ENCODE measurements at places on chromosomes 1 and 21.

DNA sequence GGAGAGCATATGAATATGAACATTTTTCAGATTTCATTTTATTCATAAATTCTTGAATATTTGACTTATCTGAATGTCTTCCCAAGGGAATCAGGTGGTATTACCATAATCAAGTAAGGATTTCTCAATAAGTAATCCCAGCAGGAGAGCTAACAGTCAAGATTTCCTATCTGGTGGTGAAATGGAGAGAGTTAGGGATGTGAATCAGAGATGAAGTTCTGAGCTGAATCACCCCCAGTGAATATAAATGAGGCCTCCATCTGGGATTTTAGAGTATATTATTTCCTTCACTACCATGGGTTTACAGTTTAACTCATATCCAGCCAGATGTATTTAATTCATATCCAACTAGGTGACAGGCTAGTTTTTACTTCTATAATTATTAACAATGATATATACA is 61.5 kb upstream of the RGS2 start:
- DNase-seq: peak; percentile 75

DNA sequence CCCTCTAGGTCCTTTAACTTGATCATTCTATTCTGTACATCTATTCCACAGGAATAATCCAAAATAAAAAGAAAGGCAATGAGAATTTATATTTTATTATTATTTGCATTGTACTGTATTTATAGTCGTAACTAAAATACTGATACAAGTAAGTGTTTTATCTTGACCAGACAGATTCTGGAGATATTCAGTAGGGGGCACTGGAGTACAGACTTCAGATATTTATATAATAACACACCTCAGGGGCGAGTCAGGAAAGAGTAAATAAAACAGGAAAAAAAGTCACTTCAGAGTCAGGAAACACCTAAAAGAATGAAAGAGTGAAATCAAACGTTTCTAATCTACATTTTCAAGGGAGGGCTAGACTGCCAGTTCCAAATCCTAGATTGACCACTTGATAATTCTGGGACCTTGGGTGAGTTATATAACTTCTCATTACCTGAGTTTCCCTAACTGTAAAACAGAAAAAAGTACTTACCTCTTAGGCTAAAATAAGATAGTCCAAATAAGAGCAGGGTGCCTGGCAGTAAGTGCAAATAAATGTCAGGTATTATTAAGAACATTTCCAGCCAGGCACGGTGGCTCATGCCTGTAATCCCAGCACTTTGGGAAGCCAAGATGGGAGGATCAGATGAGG is 31.1 kb upstream of the MTF1 start:
- DNase-seq: peak; percentile 31

GRCh38 chr1:178637841-178638240 is 87.2 kb upstream of the RALGPS2 start:
- no peak for DNase-seq

GRCh38 chr1:1208713-1209433 is 2.5 kb upstream of the TNFRSF18 start:
- peak; percentile 27 for DNase-seq

GRCh38 chr1:242178924-242179708 is 180.2 kb upstream of the MAP1LC3C start:
- no peak for DNase-seq

GRCh38 chr1:160377585-160378206 is 10.8 kb downstream of the NHLH1 start:
- DNase-seq: peak; percentile 71

- no peak for DNase-seq
Observed at GRCh38 chr21:19640964-19641363, 1237.4 kb upstream of the TMPRSS15 start.

- DNase-seq: no peak
Observed at GRCh38 chr1:107442551-107442950, 301.7 kb downstream of the NTNG1 start.

GRCh38 chr1:165342168-165342567 is 14.3 kb downstream of the LMX1A start:
- DNase-seq: no peak

DNA sequence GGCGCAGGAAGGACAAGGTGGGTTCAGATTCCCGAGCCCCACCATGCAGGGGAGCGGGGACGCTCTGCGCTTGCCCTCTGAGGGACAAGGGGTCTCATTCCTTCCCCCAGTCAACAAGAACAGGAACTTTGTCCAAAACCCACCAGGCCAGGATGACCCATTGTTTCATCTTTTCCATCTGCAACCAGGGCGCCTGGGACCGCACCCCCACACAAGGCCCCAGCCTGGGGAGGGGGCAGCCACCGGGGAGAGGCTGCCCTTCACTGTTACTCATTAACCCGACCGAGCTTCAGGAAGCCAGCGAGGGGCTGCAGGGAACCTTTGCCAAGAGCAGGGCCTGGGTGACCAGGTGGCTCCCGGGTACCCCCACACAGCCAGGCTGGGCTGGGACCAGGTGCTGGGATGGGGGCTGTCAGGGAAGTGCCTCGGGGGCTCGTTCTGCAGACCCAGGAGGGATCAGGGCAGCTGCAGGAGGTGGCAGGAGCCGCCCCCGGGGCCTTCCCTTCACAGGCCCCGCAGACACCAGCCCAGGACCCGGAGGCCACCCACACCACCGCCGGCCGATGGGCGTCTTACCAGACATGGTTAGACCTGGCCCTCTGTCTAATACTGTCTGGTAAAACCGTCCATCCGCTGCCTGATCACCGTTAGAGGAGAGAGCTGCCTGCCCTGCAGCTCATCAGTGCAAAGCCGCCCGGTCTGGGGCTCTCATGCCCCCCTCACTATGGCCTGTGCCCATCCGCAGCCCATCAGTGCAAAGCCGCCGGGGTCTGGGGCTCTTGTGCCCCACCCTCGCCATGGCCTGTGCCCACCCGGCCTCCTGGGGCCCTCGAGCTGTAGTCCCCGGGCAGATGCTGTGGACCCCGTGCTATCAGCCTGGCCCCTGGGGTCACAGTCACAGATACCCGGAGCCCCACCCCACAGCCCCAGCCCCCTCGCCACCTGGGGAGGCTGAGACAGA is 4.9 kb upstream of the TTLL10 start:
- no peak for DNase-seq
